Epithelial cell of proximal tubule (primary cell): ENCODE measurements at places on chromosomes 12 and 14. TPM values are rescaled to one million over a fixed set of nuclear protein-coding genes. Genes with fewer than 3 reads are reported as not detected.

DNA sequence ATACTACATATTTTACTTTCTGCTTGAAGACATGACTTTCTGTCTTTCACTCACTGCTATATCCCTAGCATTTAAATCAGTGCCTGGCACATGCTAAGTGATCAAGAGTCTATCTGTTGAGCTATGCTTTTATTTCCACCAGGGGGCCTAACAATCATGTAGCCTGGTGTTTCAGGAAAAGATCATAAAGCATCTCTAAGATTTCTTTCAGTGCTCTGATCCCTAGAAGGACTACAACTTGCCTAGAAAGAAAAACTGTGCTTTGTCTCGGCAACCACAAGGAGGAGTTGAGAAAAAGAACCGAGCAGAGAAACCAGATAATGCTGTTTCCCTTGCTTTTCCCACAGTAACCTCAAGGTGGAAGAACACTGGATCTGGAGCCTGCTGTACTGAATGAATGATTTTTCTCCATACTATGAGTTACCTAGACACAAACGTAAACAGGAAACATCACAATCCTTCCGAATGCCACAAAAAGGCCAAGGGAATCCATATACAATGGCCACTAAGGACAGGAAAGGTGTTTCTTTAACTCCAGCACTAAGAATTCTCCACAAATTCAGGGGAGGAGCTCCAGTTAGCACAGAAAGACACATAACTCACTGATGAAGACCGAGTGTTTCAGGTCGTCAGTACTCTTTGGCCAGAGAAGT lies 1.2 kb downstream of the CRY1 start:
- peak; percentile 89 for DNase-seq

Gene FBLN5
- 2.2 and 4.8 TPM in 2 replicates for total RNA-seq

GRCh38 chr14:88045705-88046104 lies 40.8 kb downstream of the GPR65 start:
- DNase-seq = no peak

Gene FAM186B
- total RNA-seq = 0.07 TPM in 1 of 2 replicates, not detected in the other

Gene RNASE7
- total RNA-seq = 0.86 TPM in 1 of 2 replicates, not detected in the other

- no peak for DNase-seq
Observed at GRCh38 chr14:71716041-71716772, 216.0 kb upstream of the RGS6 start.

DNA sequence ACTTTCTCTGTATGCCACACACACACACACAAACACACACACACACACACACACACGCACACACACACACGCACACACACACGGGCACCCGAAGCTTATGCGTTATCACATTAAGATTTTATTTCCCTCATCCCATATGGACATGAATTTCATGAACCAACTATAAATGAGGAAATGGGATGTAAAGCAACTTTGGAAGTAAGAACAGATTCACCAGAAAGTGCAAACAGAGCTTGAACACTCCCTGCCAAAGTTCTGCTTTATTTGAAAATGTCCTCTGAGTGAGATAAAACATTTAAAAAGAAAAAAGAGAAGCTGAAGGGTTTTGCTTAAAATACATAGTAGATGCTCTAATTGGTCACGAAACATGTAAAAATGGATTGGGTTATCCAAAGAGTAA lies 90.4 kb upstream of the OTX2 start:
- no peak for DNase-seq

- DNase-seq = no peak
Observed at GRCh38 chr12:66341126-66341525, 38.8 kb downstream of the HELB start.

DNA sequence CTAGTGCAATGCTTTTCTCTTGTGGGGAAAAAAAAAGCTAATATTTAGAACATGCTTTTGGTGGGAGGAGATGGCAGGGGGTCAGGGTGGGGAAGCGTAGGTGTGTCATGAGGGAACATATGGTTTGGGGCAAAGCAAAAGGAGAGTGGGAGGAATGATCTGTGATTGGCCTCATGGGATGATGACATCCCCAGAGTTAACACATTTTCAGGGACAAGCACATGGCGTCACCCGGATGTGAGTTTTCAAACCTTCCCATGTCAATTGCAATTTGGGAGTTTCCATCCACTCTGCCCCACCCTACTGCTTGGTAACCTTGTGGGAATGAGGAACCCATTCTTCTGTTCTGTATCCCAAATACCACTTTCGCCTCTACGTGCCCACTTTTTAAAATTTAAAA lies 164.2 kb downstream of the SSPN start:
- no peak for DNase-seq

GRCh38 chr14:28407996-28408395 lies 358.6 kb upstream of the FOXG1 start:
- no peak for DNase-seq

DNA sequence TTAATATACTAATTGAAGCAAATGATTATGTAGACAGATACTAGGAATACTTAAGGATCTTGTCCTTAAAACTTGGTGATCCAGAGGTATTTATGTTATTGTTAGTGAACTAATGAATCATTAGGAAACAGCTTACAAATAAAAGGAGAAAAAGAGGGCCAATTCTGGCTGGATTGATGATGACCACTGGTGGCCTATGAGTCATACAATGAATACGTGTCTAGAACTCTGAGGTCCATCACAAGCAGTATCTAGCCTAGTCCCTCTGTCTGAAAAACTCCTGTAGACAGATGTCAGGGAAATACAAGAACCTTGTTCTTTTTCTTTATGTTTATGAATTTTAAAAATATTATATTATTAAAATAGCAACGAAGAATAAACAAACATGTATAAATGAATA lies 51.7 kb upstream of the RTL1 start:
- peak; percentile 6 for DNase-seq
